ENCODE measurements at places on chromosomes 12 and 14. TPM values are rescaled to one million over a fixed set of nuclear protein-coding genes. Genes with fewer than 3 reads are reported as not detected.

DNA sequence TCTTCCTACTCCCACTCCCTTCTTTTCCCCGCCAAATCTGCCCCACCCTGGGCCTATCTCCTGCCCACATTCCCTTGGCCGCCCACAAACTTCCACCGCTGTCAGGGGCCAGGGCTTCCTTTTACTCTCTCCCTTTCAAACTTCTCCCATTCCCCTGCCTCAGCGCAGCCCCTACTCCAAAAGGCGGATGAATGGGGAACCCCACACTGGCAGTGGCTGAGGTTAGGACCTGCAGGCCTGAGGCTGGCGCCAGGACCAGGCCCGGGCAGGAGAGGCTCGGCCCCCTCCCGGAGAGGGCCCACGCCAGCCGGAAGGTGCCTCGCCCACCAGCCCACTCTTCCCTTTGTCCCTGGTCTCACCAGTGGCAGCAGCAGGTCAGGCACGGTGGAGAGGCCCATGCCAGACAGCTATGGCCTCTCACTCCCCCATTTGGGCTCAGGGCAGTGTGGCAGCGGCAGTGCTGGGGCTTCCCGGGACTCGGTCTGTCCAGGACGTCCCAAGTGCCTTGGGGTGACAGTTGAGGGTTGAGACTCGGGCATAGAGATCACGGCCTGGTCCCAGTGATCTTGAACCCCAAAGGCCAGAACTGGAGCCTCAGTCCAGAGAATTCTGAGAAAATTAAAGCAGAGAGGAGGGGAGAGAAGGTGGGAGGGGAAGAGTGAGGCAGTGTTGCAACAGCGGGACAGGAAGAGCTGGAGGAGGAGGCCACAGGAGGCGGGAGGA lies at the start of gene TNFRSF1A:
Gene TNFRSF1A (minus strand): TSS at position 660 of the 723 bp plus-strand sequence. CDS start 262 bp downstream, at position 398.
- H3K27me3 ChIP-seq = no peaks in the 10 kb centered on the region
- H3K4me3 ChIP-seq = peak within 1 kb of the TSS; percentile 96
- peak within 1 kb of the TSS; percentile 99 for H3K27ac ChIP-seq
- DNase-seq = peak; percentile 84

DNA sequence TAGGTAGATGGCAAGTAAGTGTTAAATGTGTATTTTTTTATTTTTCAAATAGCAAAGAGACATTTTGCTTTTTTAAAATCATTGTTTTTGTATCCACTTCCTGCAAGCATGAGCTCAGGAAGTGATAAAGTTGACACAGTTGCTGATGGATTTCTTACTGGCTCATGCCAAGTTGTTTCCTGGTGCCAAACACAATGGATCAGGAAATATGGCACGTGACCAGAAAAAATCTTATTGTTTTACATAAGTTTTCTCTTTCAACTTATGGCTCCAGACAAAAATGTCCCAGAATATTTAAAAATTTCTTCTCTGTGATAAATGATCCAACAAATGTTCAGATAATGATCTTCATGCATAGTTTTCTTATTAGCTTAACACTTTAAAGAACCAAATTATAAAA lies 1279.1 kb upstream of the FLRT2 start:
- H3K4me3 ChIP-seq = no peak overlapping the region
- no peaks in the 10 kb centered on the region for H3K4me1 ChIP-seq
- DNase-seq = no peak
- no peaks in the 10 kb centered on the region for H3K27me3 ChIP-seq

DNA sequence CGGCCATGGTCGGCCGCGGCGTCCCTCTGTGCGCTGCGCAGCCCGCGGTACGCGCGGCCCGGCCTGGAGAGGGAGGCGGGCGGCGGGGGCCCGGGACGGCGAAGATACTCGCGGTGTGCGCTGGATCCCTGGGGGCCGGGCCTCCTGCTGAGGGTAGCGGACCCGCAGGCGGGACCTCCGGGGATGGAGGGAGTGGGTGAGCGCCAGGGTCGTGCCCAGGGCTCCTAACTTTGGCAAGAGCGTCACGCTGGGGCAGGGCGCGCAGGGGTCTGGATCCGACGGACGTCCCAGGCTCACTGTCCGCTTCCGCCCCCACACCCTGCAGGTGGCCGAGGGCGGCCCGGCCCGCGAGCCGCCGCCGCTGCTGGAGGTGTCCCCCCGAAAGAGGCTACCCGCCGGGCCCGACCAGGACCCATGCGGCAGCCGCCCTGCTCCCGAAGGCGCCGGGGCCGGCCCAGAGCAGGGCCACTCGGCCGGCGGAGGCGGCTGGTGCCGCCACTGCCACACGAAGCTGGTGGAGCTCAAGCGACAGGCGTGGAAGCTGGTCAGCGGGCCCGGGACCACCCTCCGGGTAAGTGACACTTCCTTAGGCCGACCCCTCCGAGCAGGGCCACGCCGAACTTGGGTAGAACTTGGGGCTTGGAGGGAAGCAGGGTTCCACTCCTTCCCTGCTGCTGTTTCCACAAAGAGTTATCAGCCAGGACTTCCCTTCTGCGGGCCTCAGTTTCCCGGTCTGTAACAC lies 502 bp downstream of the KIF26A start:
- DNase-seq = no peak
- peaks cover 6% of the 10 kb centered on the region for H3K4me1 ChIP-seq
- H3K4me3 ChIP-seq = peak overlapping the region; percentile 37
- no peak overlapping the region for H3K27ac ChIP-seq
- no peaks in the 10 kb centered on the region for H3K36me3 ChIP-seq

DNA sequence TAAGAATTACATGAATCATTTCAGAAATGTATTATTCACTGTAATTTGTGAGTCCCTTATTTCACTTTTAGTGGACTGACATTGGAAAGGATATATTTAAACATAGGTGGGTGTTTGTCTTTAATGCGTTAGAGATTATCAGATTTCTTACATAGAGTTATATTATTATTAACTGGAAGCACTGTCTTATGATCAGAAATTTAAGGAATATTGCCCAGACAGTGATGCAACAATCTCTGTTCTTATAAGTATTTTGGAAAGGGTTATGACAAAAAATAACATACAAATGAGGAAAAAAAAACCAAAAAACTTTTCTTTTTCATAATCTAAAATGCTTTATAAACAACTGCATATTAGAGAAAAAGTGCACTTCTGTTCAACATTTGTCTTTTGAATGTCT lies 836.6 kb downstream of the SLC6A15 start:
- no peaks in the 10 kb centered on the region for H3K4me1 ChIP-seq
- no peaks in the 10 kb centered on the region for H3K27me3 ChIP-seq
- H3K36me3 ChIP-seq = no peaks in the 10 kb centered on the region
- DNase-seq = no peak

GRCh38 chr14:55781046-55781445 lies 201.0 kb downstream of the KTN1 start:
- H3K27ac ChIP-seq = no peak overlapping the region
- H3K27me3 ChIP-seq = no peaks in the 10 kb centered on the region
- no peak for DNase-seq
- H3K4me1 ChIP-seq = no peaks in the 10 kb centered on the region

APOF gene
- total RNA-seq = 0.15 TPM

ANKRD33 gene
- total RNA-seq = not detected

NKX2-1 gene
- total RNA-seq = 0.32 TPM

TRIM9 gene
- total RNA-seq = 0.66 TPM

TAS2R14 gene
- total RNA-seq = 1.3 TPM

MGST1 gene
- 555 TPM for total RNA-seq

PPM1H gene
- total RNA-seq = 7.4 TPM

All from colonic mucosa (tissue), 4 donors.